ENCODE measurements at places on chromosomes 12 and 14. TPM values are rescaled to one million over a fixed set of nuclear protein-coding genes. Genes with fewer than 3 reads are reported as not detected.

The KRT8 gene
- total RNA-seq = 8.8 TPM

The CHGA gene
- not detected for total RNA-seq

The TAS2R46 gene
- 1.6 TPM for total RNA-seq

The NYNRIN gene
- 10.5 TPM for total RNA-seq

The OAS1 gene
- total RNA-seq = 14.2 TPM

The ITGA7 gene
- total RNA-seq = 0.20 TPM

The MAGOHB gene
- total RNA-seq = 26.1 TPM

The TDRD9 gene
- 0.92 TPM for total RNA-seq

The KRT83 gene
- total RNA-seq = not detected

The POTEM gene
- total RNA-seq = not detected

The MIP gene
- 0.07 TPM for total RNA-seq

The A2M gene
- total RNA-seq = 1.4 TPM

The TEX52 gene
- total RNA-seq = not detected

The ANKS1B gene
- total RNA-seq = 0.07 TPM

The GCN1 gene
- 108 TPM for total RNA-seq

The NR2C1 gene
- total RNA-seq = 19.5 TPM

The HIP1R gene
- 150 TPM for total RNA-seq

The TAS2R30 gene
- 2.2 TPM for total RNA-seq

The IKBIP gene
- 49.6 TPM for total RNA-seq

The BDKRB2 gene
- total RNA-seq = not detected

The PLD4 gene
- total RNA-seq = under 0.01 TPM

The NXPH4 gene
- 0.13 TPM for total RNA-seq

The CATSPERB gene
- total RNA-seq = not detected

The LPAR5 gene
- total RNA-seq = 0.04 TPM

The EPS8 gene
- 35.0 TPM for total RNA-seq

The KRT73 gene
- not detected for total RNA-seq

The MLH3 gene
- 15.0 TPM for total RNA-seq

The ZFYVE26 gene
- total RNA-seq = 31.0 TPM

The TAC3 gene
- total RNA-seq = not detected

The GPD1 gene
- total RNA-seq = not detected

The MUCL1 gene
- total RNA-seq = not detected

The FICD gene
- 11.4 TPM for total RNA-seq

The SLC7A8 gene
- total RNA-seq = 0.46 TPM

The NELL2 gene
- not detected for total RNA-seq

The RASSF9 gene
- 0.92 TPM for total RNA-seq

The TBX3 gene
- 0.81 TPM for total RNA-seq

The SLC2A3 gene
- 36.9 TPM for total RNA-seq

The C14orf180 gene
- total RNA-seq = not detected

The RD3L gene
- not detected for total RNA-seq

The OTX2 gene
- not detected for total RNA-seq

The MYF6 gene
- not detected for total RNA-seq

The MLEC gene
- total RNA-seq = 98.9 TPM

The LHX5 gene
- not detected for total RNA-seq

The MAP3K12 gene
- total RNA-seq = 18.3 TPM

The RECQL gene
- total RNA-seq = 139 TPM

The RGS6 gene
- not detected for total RNA-seq

The ESR2 gene
- 0.99 TPM for total RNA-seq
